Hematopoietic multipotent progenitor cell treated with erythropoietin and hydrocortisone succinate and interleukin-3 and kit ligand, for 4 days (in vitro differentiated cells): ENCODE measurements at places on chromosomes 7 and 10.

GRCh38 chr7:117157241-117158209 lies 165.3 kb downstream of the WNT2 start:
- DNase-seq: peak; percentile 96

GRCh38 chr7:133139801-133140200 lies 57.9 kb upstream of the CHCHD3 start:
- DNase-seq: peak; percentile 29

GRCh38 chr10:119061352-119061751 lies 19.3 kb downstream of the EIF3A start:
- DNase-seq: no peak

DNA sequence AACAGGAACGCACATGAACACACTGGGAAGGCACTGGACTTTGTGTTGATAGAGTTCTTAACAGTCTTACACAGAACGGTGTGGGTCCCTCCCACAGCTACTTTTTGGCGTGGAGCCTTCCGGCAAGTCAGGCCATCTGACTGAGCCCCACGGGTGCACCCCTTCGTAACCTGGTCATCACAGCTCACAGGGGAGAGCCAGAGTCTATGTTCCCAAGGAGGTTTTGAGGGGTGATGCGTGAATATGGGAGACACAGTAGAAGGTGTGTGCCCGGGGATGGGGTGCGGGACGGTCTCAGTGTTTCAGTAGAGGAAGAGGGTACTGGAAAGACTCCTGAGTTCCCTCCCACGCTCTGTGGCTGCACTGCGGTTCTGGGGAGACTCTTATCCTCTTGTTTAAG lies 291.7 kb downstream of the DNAJB6 start:
- DNase-seq: no peak

DNA sequence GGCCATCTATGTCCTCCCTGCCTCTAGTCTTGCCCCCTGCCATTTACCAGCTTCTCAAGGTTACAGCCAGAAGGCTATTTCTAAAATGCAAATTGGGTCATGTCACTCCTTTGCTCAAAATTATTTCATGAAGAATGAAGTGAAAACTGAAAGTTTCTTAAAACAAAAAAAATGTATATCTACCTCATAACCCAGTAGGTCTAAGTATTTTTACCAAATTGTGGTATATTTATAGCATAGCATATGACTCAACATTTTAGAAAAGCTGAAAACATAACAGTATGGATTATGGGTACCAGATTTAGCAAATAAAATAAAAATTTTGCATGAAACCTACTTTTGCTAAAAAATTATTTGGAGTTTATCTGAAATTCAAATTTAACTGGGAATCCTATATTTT lies 78.4 kb downstream of the SLC16A9 start:
- no peak for DNase-seq

DNA sequence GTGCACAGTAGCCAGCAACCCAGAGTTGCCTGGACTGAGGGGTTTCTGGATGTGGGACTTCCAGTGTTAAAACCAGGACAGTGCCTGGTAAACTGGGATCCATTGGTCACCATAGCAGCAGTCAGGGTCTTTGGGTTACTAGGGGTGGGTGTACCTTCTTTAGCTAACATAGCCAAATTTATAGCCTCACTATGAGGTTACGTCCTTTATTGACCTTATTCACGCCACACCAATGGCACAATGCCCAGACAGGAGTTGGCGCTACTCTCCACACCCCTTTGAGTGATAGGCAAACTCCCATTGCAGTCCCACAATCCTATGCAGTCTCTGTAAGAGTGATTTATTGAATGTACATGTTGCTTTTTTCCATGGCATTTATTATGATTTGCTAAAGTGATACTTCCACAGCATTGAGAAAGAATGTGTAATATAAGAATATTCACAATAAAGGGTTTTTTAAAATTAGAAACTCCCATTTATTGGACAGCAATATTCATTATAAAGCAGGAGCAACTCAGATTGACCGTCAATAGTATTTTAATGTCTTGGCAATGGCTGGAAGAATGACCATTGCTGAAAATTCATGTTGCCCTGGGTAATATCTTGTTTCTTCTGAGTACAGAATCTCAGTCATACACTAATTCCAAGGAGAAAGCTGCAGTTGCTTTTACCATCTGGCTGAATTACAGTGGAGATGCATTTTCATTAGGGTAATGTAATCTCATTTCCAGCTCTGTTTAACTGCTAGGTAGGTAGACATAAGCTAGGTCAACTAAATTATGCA lies 26.1 kb downstream of the IFIT5 start:
- peak; percentile 36 for DNase-seq

DNA sequence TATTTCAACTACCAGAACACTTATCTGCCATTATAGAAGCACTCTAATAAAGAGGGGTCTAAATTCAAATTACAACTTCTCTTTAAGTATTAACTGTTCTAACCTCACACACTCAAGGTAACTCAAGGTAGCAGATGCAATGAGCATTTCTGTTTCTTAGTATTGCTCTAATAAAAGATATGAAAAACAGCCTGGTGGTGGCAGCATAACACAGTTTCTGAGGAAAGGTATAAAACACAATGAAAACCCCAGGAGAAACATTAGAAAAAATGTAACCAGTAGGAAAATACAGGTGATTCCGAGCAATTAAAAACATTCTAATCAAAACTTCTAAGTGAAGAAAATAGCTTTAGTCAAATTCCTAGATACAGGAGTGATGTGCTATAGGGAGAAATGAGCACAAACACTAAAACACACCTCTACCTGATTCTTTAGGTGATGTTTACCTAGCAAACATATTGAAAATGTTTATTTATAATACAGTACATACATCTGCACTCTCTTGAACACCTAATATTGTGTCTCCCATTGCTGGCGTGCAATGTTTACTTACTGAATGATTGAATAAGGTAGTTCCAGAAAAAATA lies 3.5 kb downstream of the MKRN1 start:
- DNase-seq: peak; percentile 83

DNA sequence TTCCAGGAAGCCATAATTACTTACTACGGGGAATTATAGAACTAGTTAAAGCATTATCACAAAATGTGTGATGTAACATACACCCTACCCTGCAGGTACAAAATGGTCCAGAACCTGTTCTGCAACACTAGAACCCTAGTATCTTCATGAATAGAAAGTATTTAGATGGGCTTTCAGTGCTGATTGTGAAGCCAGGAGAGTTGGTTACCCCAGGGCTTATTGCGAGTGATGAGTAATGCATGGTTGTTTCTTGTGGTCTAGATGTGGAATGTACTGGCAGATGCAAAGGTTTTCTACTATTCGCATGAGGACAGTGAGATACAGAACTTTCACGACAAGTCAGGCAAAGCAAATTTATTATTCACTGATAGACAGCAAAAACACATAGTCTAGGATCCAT lies 33.6 kb upstream of the AGR3 start:
- DNase-seq: no peak

DNA sequence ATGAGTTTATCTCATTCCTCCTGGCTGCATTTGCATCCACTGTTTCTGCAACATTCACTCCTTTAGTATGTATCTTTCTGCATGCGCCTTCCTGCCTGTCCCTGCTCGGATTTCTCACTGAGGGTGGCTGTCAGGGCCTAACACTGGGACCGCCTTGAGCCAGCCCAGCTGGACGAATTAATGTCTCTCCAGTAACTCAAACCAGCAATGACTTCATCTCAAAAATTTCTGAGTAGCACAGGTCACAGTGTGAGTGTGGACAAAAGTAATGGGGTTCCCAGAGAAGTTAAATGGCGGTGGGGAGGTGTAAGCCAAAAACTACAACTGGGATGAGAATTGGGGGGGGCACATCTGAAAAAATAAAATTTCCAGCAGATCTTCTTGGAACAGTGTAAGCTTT lies 444.0 kb upstream of the MGMT start:
- DNase-seq: no peak

DNA sequence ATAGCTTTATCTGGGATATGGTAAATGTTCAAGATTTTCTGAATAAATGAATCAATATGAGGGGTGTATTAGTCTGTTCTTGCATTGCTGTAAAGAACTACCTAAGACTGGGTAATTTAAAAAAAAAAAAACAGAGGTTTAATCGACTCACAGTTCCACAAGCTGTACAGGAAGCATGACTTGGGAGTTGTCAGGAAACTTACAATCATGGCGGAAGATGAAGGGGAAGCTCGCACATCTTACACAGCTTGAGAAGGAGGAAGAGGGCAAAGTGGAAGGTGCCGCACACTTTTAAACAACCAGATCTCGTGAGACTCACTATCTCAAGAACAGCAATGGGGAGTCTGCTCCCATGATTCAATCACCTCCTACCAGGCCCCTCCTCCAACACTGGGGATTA lies 32.5 kb upstream of the OTUD1 start:
- no peak for DNase-seq

DNA sequence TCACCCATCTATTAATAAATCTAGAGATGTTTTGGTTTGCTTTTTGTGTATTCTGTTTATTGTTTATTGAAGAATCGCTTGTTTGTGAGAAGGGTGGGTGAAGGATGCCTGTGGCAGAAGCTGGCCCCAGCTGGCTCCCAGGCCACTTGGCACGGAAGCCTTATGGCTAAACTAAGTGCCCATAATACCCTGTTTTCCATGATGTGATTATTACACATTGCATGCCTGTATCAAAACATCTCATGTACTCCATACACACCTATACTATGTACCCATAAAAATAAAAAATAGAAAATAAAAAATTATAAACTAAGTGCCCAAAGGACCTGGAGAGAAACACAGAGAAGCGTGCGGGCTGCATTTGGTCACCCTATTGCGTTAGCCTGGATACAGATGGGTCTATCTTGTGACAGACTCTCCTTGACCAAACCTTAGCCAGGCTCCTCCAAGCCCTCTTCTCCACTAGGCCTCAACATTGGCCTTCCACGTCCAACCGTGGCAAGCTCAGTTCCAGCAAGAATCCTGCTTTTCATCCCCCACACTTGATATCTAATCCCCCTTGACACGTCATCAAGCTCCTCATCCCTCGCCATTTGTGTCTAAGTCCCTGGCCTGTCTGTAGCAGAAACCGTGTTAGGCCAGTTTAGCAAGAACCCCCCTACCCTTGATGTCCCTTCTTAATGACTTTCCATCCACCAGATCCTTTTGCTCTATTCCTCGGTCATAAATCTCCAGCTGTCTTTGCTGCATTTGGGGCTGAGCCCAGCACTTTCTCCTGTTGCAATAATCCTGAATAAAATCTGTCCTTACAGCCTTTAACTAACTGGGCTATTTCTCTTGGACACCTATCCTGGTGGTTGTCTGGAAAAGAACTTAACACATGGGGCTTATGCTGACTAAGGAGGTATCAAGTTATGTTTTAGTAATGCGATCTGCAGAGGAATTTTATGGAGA lies 245.2 kb downstream of the TNS3 start:
- no peak for DNase-seq

DNA sequence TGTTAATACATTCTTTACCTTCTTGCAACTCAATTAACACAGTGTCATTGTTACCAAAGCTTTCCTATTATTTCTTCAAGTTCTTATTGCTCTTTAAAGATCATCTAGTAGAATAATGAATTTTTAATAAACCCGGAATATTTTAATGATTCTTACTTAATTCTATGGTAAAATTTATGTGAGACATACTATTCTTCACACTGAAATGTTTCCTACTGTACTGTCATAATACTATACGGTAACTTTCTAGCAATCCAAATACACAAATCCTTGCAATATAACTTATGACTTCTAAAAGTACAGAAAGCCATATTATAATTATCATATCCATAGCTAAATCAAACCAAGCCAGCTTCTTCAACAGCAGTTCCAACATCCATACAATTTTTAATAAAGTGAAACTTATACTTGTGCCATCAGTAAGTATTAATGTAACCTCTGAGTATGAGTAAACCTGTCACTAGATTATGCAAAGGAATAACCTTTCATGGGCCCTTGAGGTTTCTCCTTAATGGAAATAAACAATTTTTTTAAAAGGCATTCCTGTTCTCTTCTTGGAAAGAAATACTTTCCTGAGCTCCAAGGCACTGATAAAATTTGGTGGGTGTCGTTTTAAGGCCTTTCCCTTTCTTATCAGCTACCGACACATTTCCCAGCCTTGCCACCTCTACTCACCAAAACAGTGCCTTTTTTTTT lies 87.4 kb downstream of the IMMP2L start:
- DNase-seq: peak; percentile 83

GRCh38 chr7:157691586-157692459 lies 355.0 kb downstream of the DNAJB6 start:
- DNase-seq: no peak

DNA sequence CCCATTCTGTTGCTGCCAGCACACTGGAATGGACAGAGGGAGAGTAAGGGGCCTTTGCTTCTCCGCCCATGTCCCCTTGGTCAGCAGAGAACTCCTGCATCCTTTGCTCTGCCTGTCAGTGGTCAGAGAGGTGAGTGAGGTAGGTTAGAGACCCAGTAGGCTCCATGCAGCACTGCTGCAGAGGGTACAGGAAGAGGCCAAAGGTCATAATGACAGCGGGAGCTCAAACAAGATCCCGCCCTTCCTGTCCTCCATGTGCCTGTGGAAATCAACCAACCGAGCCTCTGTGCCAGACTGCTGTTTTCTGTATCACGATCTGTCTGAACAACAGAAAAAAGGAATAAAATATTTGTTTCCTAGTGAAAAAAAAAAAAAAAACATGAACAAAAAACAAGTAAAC lies 81.4 kb downstream of the ZNF33B start:
- no peak for DNase-seq

- no peak for DNase-seq
These were observed 83.5 kb downstream of the ZMYND11 start for GRCh38 chr10:218798-219197.
